Germinal center (tissue), 1 donor: ENCODE measurements at places on chromosomes 6 and 20.

DNA sequence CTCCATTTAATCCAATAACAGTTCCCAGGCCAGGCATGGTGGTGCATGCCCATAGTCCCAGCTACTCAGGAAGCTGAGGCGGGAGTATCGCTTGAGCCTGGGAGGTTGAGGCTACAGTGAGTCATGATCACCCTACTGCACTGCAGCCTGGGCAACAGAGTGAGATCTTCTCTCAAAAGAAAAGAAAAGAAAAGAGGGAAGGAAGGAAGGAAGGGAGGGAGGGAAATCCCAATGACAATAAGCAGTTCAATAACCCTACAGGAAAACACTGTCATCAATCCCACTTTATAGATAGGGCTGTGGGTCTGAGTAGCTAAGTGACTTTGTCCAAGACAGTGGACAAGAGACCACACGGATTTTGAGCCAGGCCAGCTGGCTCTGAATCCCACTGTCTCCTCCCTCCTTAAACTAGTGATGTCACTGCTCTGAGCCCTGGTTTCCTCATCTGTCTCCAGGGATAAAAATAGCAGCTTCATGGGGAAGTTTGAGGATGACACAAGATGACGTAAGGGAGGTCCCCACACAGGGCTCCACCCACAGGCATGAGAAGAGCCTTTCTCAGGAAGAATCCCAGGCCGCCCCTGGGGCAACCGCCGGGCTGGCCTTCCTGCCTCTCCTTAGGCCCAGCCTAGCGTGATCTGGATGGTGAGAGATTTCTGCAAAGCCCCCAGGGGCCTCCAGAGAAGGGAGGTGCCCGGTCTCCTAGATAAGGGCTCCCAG, 7.2 kb upstream of the TRIB3 start:
- no peak for DNase-seq

GRCh38 chr6:108027594-108027993, 46.9 kb downstream of the OSTM1 start:
- no peak for DNase-seq

DNA sequence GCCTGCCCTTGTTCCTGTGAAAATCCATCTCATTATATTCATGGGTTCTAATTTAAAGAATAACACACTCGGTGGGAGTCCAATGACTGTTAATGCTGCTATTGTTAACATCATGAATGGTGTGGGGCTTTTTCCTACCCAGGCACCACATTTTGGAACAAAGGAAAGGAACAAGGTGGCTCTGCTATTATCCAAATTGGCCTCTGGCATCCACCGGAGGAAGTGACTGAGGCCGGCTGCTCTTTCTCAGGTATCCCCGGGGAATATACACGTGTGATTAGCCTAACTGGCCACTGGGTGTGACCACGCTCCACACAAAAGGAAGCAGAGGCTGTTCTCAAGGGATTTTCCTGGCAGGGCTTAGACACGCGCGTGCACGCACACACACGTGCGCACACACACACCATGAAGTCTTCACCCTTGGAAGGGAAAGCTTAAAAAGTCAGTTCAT, 601.2 kb upstream of the ARID1B start:
- no peak for DNase-seq

- no peak for DNase-seq
Measured at GRCh38 chr6:79802657-79803300, 144.6 kb downstream of the ELOVL4 start.

- DNase-seq, result peak; percentile 20
Measured at GRCh38 chr6:41426438-41426851, 91.0 kb downstream of the NCR2 start.

DNA sequence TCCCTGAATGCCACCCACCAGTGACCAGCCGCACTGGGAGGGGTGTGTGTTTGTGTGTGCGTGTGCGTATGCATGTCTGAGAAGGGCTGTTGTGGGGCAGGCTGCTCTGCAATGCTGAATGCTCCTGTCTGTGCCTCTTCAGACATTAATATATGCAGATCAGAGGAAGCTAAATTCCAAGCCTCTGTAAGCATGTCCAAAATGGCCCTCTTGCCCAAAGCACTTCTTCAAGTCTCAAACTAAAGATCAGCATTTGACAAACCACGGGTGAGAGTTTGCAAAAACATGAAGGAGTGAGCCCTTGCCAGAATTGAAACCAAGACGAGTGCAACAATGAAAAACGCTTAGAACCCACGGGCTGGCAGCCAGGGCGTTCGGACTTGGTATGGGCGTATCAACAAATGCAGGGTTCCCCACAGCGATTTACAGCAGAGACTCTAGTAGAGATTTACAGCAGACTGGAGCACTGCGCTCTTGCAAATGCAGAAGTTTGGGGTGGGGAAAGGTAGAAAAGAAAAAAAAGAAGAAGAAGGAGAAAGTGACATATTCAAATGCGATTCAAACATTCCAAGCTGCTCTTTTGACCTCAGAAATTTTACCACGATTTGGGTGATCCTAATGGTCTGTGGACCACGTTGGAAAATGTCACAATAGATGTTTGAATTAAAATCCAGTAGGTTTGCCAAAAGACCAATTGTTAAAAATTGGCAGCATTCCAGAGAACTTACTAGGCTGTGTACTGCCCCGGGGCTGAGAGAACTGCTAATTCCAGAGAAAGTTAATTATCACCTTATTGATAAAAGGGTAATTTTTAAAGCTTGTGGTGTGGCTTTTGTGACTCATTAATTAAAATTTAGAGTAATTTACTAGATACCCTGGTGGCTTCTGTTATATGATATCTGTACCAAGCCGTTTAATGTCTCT, 3.5 kb downstream of the SCML4 start:
- no peak for DNase-seq

DNA sequence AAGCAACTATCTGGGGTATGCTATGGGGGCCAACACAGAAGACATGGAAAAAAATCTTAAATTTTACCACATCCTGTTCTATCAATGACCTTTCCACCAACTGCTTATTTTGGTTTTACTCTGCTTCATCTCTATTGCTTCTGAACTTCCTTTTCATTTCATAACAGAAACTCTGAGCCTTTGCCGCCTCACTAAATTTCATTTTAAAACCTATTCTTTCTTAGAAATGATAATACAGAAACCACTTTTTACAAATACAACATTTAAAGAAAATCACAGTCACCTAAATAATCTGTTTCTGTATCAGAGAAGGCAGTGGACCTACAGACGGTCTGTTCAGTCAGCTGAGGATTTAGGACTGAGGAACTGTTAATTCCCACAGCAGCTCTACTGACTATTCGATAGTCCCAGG, 117.5 kb downstream of the KCNQ5 start:
- DNase-seq, result no peak

DNA sequence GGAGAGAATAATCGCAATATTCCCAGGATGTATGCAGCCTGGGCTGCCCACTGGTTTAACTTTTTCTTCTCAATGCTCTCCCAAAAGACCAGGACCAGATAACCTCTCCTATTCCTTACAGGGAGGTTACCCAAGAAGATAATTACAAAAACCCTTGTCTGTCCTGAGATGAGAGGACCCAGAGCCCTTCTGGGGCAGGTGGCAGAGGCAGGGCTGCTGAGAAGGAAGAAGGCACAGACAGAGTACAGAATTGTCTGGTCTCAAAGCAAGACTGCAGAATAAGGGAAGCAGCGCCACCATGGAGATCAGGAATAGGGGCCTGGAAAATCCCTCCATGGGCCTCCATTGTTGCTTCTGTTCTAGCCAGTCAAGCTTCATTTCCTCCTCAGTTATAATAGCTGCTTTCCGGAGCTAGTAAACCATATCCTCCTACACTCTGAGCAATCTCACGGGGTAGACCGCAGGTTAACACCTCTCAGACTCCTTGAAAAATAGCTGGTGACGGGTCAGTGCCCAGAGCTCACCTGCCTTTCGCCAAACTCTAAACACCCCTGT, 463 bp upstream of the HLA-DMB start:
- DNase-seq, result peak; percentile 64

DNA sequence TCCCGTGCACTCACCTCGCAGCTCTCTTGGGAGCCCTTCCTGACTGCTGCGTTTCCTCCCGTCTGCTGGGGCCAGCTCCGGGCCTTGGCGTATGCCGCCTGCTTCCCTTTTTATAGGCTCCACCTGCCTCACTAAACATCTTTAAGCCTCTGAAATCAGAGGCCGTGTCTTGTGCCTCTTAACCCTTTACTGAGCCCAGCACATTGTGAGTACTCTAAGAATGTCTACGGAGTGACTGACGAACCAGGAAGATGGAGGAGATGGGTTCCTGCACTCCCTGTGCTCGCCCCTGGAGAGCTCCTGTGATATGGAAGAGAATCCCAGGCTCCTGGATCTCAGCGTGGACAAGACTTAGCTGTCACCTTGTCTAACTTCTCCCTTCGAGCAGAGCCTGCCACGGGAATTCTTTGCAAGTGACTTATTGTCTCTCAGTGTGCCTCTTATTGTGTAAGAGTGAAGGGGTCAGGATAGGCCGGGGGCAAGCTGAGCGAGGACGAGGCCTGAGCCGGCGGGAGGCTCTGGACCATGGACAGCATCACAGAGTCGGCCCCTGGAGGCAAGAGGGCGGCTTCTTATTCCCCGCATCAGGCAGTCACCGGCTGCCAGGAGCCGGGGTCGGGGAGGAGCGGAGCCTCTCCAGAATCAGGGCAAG, 70.9 kb upstream of the CCDC167 start:
- peak; percentile 61 for DNase-seq

GRCh38 chr6:41728073-41728936, 7.1 kb downstream of the TFEB start:
- no peak for DNase-seq

- no peak for DNase-seq
Measured at GRCh38 chr6:118558464-118559217, 10.5 kb downstream of the PLN start.

- DNase-seq, result peak; percentile 57
Measured at GRCh38 chr20:44646023-44646640, 5.4 kb downstream of the ADA start.

DNA sequence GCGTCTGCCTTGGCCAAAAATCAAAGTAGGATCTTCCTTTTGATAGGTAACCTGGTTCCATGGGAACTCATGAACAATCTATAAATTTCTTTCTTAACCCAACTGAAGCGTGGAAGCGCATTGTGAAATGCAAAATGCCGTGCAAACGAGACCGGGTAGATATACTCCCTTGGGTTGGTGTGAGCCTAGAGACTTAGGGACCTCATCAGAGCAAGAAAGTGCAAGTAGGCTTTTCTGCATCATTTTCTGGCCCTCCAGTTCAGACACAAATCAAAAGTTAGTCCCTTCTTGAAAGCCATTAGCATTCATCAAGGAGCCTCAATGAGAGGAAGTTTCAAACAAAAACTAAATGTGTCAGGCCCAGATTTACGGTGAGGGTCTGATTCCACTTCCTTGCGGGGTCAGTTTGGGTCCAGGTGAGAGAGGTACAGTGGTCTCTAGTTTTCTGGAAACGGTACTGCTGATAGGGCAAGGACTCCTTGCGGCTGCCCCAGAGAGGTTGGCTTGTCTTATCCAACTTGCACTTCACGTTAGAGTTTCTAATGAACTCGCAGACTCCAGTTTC, 5.3 kb upstream of the ZNF184 start:
- DNase-seq, result peak; percentile 7
